ENCODE measurements at places on chromosomes 13 and 19. TPM values are rescaled to one million over a fixed set of nuclear protein-coding genes. Genes with fewer than 3 reads are reported as not detected.
A peak's percentile ranks its signal among the peaks of the same experiment; 100 is the strongest.

DNA sequence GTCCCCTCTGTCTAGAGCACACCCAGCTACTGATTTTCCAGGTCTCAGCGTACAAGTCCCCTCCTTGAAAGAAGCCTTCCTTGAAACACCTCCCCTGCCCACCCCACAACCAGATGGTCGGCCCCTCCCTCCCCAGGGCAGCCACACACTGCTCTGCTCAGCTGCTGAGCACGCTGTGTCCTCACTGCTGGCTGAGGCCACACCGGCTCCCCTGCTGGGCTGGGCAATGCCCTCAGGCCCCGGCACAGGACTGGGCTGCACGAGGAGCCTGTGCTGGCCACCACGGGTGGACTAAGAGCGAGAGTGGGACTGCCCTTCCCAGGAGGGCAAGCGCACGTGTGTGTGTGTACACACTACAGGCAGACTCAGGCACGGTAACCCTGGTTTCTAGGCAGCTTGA lies 11.8 kb upstream of the RSPH6A start:
- no peak for DNase-seq

DNA sequence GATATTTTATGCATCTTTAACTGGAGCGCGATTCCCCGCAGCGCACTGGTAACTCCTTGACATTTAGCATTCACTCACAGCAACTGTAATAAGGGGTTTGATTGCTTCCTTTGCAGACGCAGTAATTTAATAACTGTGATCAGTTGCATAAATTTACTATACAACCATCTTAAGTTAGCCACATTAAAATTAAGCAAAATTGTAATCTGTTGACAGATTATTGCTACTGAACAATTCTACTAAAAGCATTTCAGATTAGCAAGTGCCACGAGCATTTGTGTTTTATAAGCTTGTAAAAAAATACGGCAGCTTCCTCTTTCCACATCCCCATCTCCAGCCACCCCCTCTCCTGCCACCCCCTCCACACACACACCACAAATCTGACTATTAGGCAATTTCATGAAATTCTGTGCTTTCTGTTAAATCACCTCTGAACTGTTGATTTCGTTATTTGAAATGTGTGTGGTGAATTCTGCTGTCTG lies 44.4 kb downstream of the TSHZ3 start:
- no peak for DNase-seq

- no peak for DNase-seq
Observed at GRCh38 chr19:54792814-54793213, 10.6 kb upstream of the KIR2DL4 start.

DNA sequence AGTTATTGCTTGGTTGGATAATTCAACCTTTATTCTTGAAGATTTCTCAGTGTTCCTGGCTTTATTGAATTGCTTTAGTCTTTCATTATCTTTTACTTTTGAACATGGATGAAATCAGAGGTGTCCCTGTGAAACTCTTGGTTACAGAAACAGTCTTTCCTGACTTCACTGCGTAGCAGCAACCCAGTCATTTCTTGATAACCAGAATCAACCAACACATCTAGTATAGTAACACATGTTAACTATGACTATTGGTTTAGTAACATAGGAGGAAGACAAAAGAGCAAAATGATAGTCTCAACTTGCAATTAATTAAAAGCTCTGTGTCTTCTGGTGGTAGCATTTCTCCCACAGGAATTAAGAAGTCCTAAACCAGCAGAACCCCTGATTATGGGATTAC lies 393.6 kb downstream of the GPC5 start:
- DNase-seq, result no peak

GRCh38 chr13:74074723-74075122 lies 59.5 kb downstream of the KLF12 start:
- DNase-seq, result peak; percentile 63

- no peak for DNase-seq
Observed at GRCh38 chr13:112362021-112362420, 14.1 kb upstream of the SPACA7 start.

- DNase-seq, result no peak
Observed at GRCh38 chr13:42000846-42001245, 39.9 kb upstream of the VWA8 start.

GRCh38 chr19:2149980-2150793 lies 1.2 kb downstream of the AP3D1 start:
- peak; percentile 16 for DNase-seq

DNA sequence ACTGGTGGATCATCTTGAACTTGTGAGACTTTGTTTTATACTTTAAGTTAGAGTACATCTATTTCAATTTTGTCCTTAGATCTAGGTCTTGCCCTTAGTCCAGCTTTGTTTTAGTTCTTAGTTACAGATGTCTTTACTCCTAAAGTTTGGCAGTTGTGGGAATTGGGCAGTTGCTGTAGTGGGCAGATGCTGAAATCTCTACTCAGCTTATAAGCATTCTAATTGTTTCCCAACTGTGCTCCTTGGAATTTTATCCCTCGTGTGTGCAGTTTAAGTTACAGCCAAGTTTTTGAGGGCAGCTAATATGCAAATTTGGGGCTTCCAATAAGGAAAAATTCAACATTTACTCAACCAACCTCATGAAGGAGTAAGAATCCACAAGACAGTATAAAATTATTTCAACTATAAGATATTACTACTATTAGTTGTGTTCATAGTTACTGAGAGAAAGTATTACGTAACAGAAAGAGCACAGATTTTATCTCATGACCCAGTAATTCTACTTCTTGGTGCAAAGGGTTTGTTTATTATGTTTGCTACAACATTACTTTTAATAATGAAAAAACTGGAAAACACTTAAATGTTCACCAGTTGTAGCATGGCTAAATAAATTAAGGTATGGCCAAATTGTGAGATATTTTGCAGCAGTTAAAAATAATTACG lies 32.9 kb downstream of the CCDC122 start:
- peak; percentile 64 for DNase-seq

The NANOS3 gene
- total RNA-seq, result not detected

All from LHCN-M2 (cell line).